Glomerular endothelial cell (primary cell): ENCODE measurements at places on chromosomes 5 and 9. TPM values are rescaled to one million over a fixed set of nuclear protein-coding genes. Genes with fewer than 3 reads are reported as not detected.

The WHRN gene
- total RNA-seq = 0.68 and 1.9 TPM in 2 replicates

The TSLP gene
- 0.06 TPM in 1 of 2 replicates, not detected in the other for total RNA-seq

The SPACA9 gene
- 3.2 TPM in 2 replicates for total RNA-seq

The ELOVL7 gene
- total RNA-seq = 0.73 TPM in 1 of 2 replicates, not detected in the other

The DMRT2 gene
- total RNA-seq = not detected in 2 replicates

The FIBCD1 gene
- total RNA-seq = 0.05 TPM in 1 of 2 replicates, not detected in the other

The PCDHB7 gene
- 1.6 and 2.4 TPM in 2 replicates for total RNA-seq
